Psoas muscle (tissue), 8 donors: ENCODE measurements at places on chromosomes 11 and 22. TPM values are rescaled to one million over a fixed set of nuclear protein-coding genes. Genes with fewer than 3 reads are reported as not detected.

Gene EMID1
- total RNA-seq: 0.36 TPM

GRCh38 chr11:124769806-124770774 lies 8.0 kb upstream of the ESAM start:
- no peak for DNase-seq

DNA sequence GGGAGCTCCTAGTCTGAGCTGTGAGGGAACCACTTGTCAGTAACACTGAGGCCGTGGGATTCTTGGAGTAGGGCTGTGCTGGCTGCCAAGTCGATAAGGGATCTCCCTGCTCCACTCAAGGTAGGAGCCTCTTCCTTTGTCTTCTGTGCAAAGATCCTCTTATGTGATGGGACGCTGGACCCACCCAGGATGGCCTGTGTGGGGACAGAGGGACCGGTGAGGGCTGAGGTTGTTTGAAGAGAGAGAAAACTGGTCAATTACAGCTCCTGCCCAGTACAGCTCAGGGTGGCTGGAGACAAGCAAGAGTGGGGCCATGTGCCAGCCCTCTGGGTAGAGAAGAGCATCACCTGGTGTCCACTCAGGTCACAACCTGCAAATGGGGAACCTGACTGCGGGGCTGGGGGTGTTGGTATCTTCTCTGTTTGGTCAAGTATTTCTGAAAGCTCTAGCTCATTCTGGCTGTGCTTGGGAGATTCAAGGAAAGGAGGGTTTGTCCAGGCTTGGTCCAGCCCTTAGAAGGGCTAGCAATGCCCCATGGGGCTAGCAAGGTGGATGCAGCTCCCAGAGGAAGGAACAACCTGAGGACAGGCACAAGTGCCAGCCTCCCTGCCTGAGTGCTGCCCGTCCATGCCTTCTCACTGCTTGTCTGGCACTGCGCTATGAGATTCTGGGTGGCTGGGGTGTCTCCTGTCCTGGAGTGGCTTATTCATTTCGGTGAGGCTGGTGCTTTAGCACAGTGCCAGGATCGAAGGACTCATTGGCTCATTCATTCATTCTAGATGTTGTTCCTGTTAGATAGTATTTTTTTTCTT lies 27.6 kb upstream of the BAIAP2L2 start:
- no peak for DNase-seq

DNA sequence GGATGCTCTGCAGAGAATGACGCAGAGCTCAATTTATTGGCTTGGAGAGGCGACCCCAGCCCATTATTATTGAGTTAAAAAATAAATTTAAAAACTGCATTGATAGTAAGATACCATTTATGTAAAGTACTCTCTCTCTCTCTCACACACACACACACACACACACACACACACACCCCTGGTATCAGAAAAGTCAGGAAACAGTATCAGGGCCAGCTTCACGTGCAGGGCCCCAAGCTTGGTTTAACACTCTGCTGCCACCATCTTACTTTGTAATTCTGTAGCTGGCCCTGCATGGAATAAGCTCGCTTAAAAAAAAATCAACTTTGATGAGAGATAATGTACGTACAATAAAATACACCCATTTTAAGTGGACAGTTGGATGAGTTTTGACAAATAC lies 59.8 kb upstream of the CD5 start:
- DNase-seq: no peak

Gene TMEM135
- total RNA-seq: 9.4 TPM

DNA sequence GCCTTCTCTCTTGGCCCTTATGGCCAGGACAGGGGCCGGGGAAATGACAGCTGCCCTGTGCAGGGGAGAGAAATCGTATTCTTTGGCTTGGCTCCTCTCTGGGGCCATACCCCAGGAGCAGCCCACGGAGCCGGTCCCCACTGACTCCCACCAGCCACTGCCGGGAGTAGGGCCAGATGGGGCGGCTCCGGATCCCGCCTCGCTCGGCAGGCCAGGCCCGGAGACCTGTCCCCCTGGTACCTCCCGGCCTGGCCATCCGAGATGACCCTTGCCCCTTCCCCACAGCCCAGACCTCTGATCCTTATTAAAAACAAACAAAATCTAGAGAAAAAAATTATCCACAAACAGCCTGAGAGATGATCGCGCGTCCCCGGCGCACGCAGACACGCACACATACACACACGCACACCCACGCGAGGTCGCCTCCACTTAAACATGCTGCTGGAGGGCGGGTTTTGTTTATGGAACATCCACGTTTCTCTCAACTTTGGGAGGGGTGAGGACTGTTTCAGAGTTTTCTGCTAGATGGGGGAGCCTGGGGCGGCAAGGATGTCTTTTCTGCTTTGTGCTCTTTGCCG lies 59.1 kb downstream of the IGLL1 start:
- DNase-seq: no peak

DNA sequence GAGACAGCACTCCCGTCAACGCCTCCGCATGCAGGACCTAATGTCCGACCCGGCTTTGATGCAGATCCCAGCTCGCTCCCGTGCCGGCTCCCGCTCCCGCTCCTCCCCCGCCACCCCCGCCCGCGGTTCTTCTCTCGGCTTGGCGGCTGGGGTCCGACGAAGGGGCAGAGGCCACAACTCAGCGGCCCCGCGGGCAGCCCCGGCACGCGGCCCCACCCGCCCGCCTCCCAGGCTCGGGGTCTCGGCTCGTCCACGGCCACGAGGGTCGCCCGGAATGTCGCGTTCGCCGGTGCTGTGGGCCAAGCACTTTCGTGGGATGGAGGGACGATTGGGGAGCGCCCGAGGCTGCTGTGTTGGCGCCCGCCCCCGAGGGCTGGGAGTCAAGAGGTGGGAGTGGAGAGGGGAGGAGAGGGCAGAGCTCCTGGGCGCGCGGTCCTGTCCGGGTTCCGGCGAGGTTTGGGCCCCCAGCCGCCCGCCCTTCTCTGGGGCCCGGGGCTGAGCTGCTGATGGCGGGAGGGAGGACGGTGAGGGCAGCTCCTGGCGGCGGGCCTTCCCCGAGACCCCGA lies 5.3 kb upstream of the TBX1 start:
- DNase-seq: no peak

Gene CCDC188
- total RNA-seq: not detected

DNA sequence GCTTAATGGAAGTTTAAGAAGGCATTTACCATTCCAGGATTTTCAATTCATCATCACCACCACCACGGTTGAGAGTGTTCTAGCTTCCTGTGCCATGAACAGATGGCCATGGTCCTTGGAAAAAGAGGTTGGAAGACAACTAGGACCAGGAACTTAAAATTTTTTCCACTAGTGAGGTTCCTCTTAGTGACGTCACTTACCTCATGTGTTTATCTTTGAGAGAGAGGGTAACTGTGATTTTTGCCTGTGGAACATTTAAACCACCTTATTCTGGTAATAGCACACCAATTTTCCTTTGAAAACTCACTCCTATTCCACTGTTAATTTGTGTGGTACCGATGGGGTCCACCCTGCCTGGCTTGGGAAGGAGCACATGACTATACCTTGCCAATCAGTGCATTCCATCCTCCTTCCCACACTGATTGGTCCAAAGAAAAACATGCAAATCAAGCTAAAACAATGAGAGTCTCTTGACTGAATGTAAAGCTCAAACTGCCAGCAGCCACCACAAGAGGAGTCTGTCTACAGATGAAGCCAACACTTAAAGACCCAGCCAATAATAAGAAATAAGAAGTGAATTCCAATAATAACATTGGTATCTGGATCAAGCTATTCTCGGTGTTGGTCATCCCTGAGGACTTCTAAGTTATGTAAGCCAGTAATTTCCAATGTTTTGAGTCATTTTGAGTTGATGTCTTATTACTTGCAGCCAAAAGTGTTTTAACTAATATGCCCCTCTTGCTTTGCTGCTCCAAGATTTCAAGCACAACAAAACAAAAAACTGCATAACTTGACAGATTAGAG lies 111.8 kb downstream of the MPPED2 start:
- DNase-seq: no peak

Gene FAM180B
- not detected for total RNA-seq

DNA sequence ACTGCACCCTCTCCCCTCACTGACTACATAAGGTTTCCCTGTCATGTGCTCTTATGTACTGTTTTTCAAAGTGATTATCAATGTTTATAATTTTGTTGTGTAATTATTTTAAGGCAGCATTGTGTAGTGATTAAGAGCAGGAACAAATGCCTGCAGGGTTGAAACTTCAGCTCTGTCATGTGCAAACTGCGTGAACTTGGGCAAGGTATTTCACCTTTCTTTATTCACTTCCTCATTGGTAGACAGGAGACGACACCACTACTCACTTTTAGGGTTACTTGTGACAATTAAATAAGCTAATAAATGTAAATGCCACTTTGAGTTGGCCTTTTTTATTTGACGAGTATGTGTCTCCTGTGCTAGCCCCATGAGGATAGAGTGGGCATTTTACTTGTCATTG lies 86.5 kb upstream of the E2F8 start:
- no peak for DNase-seq

DNA sequence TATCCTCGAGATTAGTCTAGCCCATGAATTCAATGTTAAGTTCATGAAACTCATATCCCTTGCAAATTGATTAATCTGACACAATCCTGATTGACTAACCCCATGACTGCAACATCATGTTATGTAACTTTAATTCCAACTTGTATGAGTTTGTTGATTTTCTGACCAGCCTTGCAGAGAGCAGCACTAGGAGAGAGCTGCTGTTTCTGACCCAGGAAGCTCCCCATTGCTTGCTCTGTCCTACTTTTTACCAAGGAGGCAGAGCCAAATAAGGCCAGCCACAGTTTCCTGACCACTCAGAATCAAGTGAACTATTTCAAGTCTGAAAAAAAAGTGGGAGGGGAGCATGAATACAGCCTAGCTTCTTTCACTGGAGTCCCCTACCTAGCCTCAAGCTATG lies 13.2 kb downstream of the MPZL3 start:
- DNase-seq: no peak

DNA sequence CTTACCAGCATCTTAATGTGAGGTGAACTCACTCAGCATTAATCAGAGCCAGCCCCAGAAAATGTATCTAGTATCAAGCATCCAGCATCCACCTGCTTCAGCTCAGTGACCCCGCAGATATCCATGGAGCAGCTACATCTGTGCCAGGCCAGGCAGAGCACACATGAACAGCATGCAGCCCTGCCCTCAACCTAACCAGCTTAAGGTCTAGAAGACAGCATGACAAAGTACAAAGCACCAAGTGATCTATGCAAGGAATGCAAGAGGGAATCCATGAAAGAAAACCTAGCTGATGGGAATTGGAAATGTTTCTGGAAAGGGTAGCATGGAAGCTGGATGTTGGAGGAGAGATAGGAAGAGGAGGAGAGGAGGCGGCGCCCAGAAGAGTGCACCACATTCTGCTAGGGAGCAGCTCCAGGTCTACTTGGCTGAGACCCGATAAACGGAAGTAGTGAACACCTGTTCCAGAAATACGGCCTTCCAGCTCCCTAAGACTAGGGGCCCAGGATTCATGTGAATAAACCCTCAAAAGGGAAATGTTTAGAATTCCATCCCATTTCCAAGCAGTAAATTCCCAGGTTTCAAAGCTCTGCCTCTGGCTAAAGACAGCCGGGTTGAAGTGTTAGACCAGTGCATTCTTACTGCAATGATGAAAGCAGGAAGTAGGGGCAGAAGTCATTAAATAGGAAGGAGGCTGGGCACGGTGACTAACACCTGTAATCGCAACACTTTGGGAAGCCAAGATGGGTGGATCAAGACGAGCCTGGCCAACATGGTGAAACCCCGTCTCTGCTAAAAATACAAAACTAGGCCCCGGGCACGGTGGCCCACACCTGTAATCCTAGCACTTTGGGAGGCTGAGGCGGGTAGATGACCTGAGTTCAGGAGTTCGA lies 23.5 kb upstream of the L3MBTL2 start:
- DNase-seq: no peak

Gene OR5P2
- total RNA-seq: not detected

GRCh38 chr22:45202333-45203149 lies 38.2 kb downstream of the KIAA0930 start:
- DNase-seq: no peak

GRCh38 chr11:68168694-68169093 lies 44.4 kb downstream of the KMT5B start:
- no peak for DNase-seq

DNA sequence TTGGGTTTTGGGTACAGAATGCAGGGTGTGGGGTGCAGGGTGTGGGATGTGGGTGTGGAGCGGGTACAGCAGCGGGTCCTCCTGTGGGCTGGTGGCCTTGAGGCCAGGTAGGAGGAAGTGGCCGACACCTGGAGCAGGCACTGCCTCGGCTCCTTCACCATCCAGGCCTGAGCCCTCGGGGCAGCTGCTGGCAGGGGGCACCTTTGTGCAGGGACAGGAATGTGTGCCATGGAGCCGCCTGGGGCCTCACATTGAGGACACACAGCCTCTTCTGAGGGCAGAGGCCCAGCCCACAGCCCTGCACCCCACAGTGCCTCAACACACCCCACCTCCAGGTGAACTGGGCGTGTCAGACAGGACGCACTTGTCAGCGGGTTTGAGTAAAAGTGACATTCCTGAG lies 984.0 kb downstream of the BRD1 start:
- no peak for DNase-seq

DNA sequence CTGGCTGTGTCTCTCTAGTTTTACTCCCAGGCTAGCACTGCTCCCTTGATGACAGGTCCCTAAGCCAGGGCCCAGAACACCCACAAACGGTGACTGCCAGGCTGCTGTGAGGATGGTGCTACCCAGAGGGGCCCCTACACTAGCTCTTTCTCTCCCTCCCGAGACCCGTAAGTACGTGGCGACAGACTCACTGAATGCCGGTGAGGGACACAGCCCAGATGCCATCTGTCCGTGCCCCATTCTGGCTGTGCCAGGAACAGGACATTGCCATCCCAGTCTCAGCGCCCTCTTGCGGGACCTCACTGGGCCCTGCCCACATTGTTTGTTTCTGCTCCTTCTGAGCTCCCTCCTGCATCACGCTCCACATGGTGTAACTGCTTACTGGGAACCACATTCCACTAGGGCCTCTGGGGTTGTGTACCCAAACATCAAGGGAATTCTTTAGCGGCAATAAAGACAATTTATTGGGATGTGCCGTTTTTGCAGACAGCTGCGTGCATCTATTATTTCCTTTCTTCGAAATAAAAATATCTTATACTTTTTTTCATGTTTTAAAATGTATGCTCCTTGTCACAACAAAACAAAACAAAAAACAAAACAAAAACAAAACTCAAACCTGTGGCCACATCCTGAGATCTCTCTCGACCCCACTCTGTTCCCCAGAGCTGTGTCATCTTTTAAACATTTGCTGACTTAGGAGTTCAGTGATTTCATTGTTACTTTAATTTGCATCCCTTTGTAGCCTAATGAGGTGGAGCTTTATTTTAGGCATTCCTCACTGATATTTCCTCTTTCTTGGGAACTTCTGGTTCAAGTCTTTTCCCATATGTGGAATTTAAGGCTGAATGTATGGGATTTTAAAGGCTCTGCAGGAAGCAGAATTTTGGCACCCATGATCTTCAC lies 4.4 kb upstream of the TPCN2 start:
- DNase-seq: peak; percentile 74

Gene CNGA4
- not detected for total RNA-seq

Gene FJX1
- total RNA-seq: 3.8 TPM

GRCh38 chr11:31326470-31327148 lies 42.9 kb downstream of the DCDC1 start:
- DNase-seq: no peak

Gene SPI1
- 5.7 TPM for total RNA-seq

Gene TRIM29
- total RNA-seq: 0.91 TPM

GRCh38 chr11:62141111-62142042 lies 17.6 kb downstream of the INCENP start:
- no peak for DNase-seq
